ENCODE measurements at places on chromosomes 7 and 10.

GRCh38 chr7:101402081-101402779, 39.6 kb downstream of the COL26A1 start:
- no peak for DNase-seq

GRCh38 chr10:68871105-68871711, 29.9 kb upstream of the DDX50 start:
- no peak for DNase-seq

DNA sequence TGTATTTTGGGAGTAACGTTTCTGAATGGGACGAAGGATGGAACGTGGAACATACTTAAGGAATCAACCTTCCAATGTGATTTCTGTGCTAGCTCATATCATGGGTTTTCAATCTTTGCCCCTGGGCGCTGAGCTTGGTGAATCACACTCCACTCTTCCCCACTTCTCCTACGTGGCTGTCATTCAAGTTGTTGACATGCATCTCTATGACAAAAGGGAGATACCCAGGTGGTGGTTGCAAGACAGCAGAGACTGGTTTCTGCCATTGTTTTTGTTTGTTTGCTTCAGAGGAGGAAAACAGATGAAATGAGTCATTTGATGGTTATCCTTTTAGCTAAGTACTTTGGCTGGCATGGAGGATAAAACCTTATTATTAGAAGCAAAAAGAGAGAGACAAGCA, 573.9 kb downstream of the GATA3 start:
- DNase-seq: no peak

DNA sequence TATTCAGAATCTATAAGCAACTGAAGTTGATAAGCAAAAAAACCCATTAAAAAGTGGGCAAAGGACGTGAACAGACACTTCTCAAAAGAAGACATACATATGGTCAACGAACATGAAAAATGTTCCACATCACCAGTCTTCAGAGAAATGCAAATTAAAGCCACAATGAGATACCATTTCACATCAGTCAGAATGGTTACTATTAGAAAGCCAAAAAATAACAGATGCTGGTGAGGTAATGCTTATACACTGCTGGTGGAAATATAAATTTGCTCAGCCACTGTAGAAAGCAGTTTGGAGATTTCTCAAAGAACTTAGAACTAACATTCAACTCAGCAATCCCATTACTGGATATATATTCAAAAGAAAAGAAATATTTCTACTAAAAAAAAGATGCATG, 332.8 kb upstream of the PLXDC2 start:
- no peak for DNase-seq

- DNase-seq: no peak
Observed at GRCh38 chr7:144035385-144035784, 13.4 kb upstream of the OR2A5 start.

- no peak for DNase-seq
Observed at GRCh38 chr10:96463562-96463961, 50.2 kb downstream of the TLL2 start.

- DNase-seq: no peak
Observed at GRCh38 chr10:6722616-6723004, 142.5 kb upstream of the PRKCQ start.

DNA sequence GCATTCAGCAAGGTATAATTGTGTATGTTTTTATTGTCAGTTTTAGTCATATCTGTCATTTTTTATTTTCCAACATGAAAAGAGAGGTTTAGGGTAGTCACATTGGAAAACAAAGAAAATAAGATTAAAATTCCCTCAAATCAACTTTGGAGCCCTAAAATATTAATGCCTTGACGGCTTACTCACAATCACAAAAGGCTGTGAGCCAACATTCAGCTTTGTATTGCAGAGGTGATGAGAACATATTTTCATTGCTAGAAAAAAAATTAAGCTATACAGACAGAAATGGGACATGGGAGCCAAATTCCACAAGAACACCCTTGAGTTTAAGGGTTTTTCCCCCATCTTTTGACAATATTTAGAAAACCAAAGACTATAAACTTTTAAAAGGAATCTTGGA, 30.2 kb downstream of the CALD1 start:
- no peak for DNase-seq

DNA sequence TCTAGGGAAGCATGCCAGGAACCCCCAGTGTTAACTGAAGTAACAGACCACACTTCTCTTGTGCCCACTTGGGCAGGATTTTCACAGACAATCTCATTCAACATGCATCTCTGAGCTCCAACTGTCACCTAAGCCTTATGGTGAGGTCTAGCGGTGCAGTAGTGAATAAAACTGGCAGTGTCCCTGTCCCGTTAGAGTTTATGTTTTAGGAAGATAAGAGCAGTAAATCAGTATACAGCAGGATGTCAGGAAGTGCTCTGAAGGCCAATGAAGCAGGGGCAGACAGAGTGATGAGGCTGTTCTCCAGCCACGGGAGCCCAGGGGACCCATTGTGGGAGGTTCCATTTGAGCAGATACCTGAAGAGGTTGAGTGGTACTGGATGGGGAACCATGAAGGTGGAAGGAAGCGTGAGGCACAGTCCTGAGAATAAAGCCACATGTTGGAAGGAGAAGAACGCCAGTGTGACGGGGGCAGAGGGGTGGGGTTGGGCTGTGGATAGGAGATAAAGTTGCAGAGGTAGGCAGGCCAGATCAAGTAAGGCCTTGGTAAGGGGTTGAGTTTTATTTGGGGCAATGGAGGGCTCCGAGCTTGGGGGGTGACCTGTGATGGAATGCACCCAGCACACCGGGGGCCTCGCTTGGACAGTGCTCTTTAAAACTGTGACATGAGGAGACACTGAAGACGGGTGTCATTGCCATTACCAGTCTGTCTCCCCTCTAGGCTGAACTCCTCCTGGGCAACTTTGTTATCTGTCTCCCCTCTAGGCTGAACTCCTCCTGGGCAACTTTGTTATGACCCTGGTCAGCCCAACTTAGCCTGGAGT, 6.6 kb downstream of the GDF10 start:
- DNase-seq: no peak

DNA sequence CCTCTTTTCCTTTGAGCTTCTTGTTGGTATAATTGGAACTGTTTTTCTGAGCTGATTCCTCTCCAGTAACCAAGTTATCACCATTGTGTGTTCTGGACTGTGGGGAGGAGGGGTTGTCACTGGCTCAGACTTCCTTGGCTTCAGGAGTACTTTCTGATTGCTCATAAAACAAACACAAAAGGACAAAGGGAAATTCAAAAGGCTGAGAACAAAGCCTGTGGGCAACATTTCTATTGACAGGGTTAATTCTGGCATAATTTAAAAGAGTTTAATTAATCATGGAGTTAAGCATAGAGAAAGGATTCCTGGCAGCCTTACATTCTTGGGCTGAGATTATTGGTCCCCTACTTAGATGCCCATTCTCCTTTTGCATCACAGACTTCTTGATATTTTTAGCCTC, 222.9 kb upstream of the KMT2E start:
- DNase-seq: no peak

- peak; percentile 29 for DNase-seq
Observed at GRCh38 chr10:83078160-83078559, 1061.1 kb upstream of the GHITM start.

DNA sequence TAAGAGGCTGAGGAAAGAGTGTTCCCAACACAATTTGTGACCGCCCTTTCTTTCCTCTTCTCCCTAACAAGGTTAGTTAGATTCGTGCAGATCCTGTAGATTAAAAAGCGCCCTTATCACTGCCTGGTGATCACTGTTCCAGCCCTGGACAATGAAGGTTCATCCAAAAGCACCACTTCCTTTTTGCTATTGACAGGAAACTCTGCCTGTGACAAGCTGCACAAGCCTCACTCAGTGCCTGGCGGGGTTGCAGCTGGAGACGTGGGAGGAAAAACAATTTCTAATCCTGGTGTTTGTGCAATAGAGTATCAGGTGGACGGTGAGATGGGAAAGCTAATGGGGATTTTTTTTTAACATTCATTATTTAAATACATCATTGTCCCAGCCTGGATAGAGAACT, 105.9 kb upstream of the CAV2 start:
- no peak for DNase-seq

GRCh38 chr10:49625411-49625810, 11.6 kb downstream of the CHAT start:
- DNase-seq: no peak

DNA sequence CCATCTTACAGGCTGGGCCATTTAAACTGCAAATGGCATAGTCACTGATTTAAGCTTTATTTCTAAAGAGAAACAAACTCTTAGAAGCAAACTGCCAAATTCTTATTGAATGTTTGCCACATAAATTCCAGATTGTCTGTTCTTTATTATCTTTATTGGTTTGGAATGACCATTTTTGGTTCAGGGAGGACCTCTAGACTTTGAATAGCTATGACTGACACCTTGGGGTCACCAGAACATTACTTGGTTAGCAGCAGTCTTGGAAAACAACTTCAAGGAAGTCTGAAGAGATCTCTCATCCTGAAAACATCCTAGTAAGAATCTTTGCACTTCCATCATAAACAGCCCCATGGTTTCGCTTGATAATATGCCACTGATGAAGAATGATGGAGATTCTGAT, 197.1 kb downstream of the SUGCT start:
- DNase-seq: no peak

DNA sequence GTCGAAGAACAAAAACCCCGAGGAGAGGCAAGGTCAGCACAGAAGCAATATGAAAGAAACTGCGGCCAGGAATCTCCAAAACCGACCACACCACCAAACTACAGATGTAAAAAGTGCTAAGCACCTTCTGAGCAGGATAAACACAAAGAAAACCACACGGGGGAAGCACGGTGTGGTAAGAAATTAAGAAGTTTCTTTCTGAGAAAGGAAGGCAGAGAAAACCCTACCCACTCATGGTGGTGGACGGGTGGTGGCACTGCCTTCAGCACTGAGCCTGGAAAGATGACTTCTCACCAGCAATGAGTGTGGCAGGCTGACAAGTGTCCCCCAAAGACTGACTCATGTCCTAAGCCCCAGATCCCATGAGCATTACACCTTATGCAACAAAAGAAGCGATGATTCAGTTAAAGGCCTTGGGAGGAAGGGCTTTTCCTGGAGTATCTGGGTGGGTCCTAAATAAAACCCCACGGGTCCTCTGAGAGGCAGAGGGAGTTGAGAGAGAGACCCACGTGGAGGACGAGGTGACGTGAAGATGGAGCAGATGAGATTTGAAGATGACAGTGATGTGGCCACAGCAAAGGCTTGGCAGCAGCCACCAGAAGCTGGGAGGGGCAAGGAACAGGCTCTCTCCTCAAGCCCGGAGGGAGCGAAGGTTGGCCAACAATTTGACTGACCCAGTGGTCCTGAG, 124.9 kb downstream of the DLG5 start:
- no peak for DNase-seq

GRCh38 chr7:38629651-38630510, 1.3 kb downstream of the AMPH start:
- DNase-seq: no peak

DNA sequence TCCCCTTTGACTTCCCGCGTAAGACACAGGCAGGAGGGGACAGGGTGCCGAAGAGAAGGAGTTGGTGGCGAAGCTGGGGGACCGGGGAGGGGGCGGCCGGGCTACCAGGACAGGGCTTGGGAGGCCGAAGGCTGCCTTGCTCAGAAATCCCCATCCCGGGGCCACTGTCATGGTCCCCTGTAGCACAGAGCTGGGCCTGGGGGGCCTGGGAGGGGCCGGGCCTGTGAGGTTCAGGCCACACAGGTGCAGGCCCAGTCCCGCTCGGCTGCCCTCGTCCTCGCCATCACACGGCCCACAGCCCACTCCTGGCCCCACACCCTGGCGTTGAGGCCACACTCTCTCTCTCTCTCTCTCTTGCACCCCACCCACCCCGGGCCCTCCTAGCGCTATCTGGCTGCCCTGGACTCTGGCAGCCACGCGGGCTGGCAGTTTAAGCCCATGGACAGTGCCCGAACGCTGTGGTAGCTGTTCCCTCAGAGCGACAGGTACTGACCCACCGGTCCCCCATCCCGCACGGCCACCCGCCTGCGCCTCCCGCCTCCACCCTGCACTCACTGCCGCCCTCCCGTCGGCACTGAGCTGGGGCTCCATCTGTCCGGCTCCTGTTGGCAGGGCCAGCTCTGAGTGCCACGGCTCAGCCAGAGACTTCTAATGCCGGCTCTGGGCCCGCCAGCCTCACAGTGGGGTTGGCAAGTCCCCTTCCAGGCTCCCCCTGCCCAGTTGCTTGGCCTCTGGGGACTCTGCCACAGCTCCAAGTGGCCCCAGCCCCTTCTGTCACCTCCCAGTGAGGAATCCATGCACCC, 28.0 kb downstream of the TTYH3 start:
- DNase-seq: no peak

GRCh38 chr10:15369256-15370211, 1.6 kb downstream of the FAM171A1 start:
- no peak for DNase-seq

- DNase-seq: no peak
Observed at GRCh38 chr7:13139436-13139835, 452.0 kb downstream of the ARL4A start.

- no peak for DNase-seq
Observed at GRCh38 chr10:106919871-106920282, 244.6 kb downstream of the SORCS1 start.

DNA sequence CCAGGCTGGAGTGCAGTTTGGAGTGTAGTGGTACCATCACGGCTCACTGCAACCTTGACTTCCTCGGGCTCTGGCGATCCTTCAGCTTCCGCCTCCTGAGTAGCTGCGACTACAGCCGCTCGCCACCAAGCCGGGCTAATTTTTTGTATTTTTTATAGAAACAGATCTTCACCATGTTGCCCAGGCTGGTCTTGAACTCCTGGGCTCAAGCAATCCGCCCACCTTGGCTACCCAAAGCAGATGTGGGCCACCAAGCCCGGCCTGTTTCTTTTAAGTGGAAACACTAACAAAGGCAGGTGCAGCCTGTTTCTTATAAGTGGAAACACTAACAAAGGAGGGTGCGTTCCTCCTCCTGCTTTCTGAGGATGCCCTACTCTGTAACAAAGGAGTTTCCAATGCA, 18.2 kb downstream of the PRF1 start:
- DNase-seq: no peak

- DNase-seq: no peak
Observed at GRCh38 chr10:110219884-110220283, 12.5 kb downstream of the MXI1 start.

GRCh38 chr10:132574783-132575319, 37.3 kb downstream of the INPP5A start:
- DNase-seq: no peak

GRCh38 chr10:75000748-75001321, 110.6 kb upstream of the SAMD8 start:
- no peak for DNase-seq

DNA sequence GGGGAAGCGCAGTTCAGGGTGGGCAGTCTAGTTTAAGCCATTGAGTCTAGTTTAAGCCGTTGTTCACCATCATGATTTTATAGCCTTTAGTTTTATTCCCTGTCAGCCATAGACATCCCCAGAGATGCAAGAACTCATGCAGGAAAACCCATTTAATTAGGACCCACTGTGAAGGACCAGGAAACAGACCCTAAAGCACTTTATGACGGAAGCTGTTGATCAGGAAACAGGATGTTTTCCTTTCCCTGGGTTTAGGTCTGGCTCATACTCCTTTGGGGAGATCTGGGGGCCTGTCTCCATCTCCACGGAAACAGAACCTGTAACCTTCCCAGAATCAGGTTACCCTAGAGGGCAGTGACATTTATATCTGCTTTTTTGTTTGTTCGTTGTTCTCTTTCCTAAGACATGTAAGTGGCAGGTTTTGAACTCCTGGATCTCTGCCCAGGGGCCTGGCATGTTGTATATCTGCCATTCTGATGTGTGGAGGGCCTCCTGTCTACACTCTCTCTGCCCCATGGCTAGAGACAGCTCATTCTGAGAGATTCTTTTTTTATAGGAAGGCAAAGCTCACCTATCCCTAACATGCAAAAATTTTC, 657.2 kb upstream of the GALNT17 start:
- DNase-seq: no peak
